ENCODE measurements at places on chromosomes 1 and 21.

DNA sequence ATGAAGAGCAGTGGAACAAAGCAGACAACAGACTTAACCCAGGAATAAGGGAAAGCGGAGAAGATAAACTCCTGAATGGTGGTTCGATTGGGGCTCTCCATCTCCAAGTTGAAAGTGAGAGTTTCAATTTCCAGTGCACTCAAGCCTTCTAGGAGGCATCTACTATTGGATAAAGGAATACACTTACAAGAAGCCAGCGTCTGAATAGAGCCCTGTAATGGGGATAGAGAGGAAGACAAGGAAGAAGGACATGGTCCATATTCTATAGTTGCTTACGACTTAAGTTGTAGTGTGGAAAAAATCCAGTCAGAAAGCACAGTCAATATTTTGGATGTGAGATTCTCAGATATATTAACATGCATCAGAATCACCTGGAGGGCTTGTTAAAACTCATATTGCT lies at the start of gene OR6K2:
TSS of gene OR6K2 (minus strand) at position 101 of the 400 bp plus-strand sequence. CDS start at position 101, 0 bp downstream.
- DNase-seq: no peak

GRCh38 chr1:200453553-200453905 lies 43.7 kb upstream of the ZNF281 start:
- no peak for DNase-seq

DNA sequence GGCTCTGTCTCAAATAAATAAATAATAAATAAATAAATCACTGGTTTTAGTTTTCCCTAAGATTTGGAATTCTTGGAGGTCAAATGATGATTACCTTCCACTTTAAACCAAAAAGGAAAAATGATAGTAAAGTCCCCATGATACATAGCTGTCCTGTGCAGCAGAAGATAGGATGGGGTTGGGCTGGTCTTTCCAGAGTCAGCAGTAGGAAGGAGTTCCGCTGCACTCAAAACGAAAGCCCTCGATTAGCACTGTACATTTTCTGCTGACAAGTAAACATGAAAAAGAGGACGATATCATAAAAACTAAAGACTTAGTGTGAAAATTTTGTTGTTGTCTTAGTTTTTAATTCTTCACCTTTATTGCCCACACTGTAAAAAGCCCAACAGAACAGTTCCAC lies 79.7 kb downstream of the ATP5PO start:
- DNase-seq: no peak

GRCh38 chr21:27589781-27590180 lies 622.9 kb upstream of the ADAMTS5 start:
- DNase-seq: no peak

- DNase-seq: no peak
Measured at GRCh38 chr1:187987236-187987776, 1158.6 kb downstream of the PLA2G4A start.

- no peak for DNase-seq
Measured at GRCh38 chr1:41507110-41507720, 22.7 kb upstream of the EDN2 start.

DNA sequence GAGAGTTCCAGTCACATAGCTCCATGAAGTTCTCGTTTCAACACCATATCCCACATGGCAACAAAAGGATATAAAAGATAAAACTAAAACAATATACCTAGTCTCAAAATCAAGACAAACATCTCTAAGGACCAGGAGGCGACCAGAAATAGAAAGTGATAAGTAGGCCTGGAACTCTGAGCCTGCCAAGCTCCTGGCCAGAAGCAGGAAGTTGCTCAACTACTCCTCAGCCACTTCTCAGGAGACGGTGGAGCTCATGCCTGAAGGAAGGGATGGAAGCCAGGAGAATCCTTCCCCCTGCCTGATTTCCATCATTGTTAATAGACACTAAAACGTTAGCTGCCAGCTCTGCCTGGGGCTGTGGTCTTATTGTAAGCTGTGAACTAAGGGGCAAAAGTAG lies 94.7 kb downstream of the DISP1 start:
- no peak for DNase-seq

DNA sequence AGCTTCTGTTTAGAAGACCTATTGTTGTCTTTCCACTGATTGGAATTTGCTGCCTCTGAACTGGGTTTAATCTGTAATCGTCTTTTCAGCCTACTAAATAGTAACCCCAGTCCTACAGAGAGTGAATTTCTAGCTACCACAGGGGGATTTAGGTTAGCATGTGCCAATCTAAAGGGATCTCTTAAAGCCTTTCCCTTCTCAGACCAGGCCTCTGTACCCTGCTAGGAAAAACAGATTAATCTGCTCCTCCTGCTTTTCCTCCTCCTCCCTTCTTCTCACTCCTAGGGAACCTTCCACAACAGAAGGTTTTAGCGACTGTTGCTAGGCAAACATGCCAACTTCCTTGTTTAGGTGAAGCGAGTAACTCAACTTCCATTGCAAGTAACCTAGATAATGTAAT lies 1.3 kb upstream of the RC3H1 start:
- DNase-seq: no peak

DNA sequence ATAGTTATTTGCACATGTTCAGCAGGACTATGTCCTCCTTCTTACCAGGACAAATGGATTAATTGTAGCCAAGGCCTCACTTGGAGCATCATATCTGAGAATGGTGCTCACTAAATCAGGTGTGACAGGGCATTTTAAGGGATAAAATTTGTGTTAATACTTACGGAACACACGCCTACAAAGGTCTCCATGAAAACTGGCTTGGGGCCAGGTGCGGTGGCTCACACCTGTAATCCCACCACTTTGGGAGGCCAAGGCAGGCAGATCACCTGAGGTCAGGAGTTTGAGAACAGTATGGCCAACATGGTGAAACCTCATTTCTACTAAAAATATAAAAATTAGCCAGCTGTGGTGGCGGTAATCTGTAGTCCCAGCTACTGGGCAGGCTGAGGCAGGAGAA lies 75.1 kb upstream of the CAPZB start:
- DNase-seq: no peak

DNA sequence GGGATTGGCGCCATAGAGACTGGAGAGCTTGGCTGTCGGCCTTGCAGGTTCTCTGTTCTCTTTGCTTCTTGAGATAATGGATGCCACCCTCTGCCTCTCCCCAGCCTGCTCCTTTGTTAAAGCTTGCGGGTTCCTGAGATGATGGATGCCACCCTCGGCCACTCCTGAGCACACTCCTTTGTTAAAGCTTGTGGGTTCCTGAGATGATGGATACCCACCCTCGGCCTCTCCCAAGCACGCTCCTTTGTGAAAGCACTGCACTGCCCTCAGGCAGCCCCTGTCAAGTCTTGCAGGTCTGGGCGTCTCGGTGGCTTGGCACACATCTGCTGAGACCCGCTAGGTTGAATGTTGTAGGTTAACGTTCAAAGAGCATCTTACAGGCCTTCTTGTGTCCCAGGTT lies 76.5 kb downstream of the SCCPDH start:
- DNase-seq: no peak

DNA sequence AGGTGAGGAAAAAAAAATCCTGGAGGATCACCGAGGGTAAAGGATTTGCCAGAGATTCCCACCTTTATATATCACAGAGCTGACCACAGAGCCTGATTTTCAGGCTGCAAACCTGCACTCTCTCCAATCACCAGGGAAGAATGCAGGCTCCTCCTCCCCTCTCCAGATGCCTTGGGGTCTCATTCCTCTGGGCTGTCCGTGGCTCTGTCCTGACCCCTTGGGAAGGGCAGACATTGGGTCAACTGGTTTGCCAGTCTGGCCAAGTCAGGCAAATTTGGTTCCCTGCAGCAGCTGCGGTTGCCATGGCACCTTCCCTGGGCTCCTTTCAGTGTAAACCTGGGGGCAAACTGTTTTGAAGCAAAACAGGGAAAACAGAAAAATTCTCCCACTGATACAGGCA lies 11.6 kb upstream of the OPRD1 start:
- no peak for DNase-seq

DNA sequence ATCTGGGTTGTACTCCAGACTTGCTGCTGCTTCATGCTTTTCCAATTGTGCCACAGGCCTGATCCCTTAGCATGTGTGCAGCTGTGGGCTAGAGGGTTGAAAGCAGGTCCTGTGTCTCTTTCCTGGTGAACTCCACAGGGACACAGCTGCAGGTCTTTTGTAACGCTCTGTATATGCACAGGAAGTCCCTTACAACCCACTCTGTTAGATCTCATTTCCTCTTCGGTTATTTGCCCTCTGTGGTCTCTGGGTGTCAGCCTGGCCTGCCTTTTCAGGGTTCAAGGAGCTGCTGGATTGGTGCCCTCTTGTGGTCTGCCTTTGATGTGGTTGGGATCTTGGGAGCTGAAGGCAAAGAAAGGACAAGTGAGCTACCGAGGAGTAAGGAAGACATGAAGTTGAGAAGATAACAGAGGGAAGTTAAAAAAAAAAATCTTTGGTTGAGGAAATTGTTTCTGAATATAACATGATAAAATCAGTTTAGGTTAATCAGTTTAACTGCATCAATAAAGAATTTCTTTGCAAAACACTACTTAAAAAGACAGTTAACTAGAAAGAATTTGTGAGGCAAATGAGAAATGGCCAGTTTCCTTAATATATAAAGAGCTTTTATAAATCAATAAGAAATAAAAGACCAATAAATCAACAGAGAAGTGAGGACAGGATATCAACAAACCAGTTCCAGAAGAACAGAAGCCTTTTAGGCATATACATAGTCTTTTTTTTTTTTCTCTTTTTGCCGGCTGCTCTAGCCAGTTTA lies 44.1 kb downstream of the UCK2 start:
- DNase-seq: no peak

DNA sequence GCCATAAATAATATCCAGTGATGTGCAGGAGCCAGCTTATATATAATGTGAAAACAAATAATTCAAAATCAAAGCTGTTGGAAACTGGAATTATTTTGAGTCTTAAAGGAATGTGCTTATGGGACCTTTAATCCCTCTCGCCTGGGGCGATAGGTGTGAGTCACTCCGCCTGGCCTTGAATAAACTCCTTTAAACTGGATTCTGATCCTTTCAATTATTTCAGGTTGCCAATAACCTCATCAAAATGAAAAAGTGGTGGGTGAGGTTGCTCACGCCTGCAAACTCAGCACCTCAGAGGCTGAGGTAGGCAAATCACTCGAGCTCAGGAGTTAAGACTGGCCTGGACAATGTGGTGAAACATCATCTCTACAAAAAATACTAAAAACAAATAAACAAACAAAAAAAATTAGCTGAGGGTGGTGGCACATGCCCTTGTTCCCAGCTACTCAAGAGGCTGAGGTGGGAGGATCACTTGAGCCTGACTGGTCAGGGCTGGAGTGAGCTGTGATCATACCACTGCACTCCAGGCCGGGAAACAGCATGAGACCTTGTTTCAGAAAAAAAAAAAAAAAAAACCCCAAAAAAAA lies 11.4 kb upstream of the SLC2A5 start:
- no peak for DNase-seq

DNA sequence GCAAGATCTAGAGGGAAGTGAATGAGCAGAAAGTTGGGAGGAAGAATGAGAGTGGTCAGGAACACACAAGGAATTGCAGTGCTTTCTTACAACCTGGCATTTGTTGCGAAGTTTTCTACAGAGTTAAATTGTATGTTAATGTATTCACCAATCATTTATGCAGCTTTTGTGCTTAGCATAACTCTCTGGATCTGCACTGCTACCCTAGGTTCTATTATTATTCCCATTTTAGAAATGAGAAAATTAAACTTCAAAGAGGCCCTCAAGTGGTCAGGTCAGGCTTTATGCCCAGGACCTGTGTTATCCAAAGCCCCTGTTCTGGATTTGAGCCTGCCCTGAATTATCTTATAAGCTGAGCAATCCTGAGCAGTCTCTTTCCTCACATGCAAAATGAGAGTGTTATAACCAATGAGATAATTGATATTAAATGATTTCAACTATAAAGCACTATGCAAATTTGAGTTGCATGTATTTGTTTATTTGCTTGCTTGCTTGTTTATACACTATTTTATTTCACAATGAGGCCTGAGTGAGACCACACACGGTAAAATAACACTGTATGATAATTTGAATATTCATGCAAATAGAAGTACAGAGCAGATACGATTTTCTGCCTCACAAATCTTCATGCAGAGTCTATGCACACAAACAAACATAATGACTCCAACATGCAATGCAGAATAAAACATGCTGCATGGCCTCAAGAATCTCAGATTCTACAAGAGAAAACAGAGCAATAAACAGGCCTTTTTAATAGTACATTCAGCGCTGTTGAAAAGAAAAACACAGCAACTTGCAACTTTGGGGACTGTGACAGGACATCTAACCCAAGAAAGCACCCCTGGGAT lies 323.0 kb downstream of the PLPP3 start:
- DNase-seq: no peak

DNA sequence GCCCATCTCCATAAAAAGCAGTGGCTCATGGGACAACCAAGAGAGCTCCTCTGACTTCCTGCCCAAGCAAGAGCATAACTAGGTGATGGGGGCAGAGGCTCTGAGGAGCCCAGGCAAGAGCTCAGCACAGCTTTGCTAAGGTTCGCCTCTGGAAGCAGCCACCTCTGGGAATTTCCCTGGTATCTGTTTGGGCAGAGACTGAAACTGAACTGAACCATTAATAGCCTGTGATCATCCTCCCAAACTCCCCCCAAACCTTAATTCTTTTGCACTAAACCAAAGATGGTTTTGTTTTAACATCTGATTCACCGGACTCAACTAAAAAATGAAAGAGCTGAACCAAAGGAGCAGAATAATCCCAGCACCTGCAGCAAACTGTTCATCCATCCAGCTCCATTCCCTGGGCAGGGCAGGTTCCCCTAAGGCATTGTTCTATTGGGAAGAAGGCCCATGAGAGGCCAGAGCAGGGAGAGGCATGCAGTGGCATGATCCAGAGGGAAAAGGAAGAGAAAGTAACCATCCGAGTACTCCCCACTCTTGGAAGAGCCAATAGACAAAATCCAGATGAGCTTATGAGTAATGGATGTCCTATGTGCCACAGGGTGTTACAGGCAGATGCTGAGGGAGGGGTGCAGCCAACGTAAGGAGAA lies 77.8 kb upstream of the KAZN start:
- DNase-seq: no peak

DNA sequence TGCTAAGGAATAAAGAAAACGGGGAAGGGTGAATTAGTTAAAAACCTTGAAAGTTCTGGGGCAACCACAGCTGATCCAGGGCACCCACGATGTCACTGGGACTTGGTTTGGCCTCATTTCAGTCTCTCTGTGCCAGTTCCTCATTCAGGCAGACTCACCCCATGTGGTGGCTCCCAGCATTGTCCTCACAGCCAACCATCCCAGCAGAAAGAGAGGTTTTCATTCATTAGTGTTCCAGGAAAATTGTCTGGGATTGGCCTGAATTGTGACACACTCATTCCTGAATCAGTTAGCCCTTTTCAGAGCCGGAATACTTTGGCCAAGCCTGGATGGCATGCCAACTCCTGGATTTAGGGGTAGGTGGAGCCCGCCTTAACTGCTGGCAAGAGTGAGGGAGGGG lies 367.7 kb downstream of the PRDM2 start:
- no peak for DNase-seq

- no peak for DNase-seq
Measured at GRCh38 chr1:180231936-180232335, 1.9 kb downstream of the LHX4 start.

GRCh38 chr1:111895017-111895416 lies 94.5 kb downstream of the KCND3 start:
- DNase-seq: no peak

DNA sequence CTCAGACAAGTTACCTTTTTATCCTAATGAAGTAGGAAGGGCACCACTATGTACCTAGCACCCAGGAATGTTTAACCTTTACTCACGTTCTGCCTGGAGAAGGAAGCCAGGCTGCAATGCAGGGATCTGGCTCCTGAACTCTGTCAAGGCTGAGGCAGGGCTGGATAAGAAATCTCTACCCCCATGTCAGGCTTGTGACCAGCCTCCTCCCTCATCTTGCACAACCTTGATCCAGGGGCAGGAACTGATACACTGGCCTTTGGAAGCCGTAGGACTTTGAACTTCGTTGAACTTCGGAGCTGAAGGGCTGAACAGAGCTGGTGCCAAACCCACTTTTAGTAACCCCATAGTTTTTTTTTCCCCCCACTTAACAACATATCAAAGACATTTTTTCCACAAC lies 8.0 kb upstream of the AKR1A1 start:
- no peak for DNase-seq

Measured in iPS DF 6.9 (cell line).